NCI-H2029 treated with DMSO at 0.1 percent for 48 hours (cell line): ENCODE measurements at places on chromosomes 6 and 20.

GRCh38 chr6:126540161-126540560 lies 200.2 kb downstream of the CENPW start:
- DNase-seq, result no peak

GRCh38 chr6:79466207-79466834 lies 70.9 kb downstream of the LCA5 start:
- DNase-seq, result peak; percentile 35

DNA sequence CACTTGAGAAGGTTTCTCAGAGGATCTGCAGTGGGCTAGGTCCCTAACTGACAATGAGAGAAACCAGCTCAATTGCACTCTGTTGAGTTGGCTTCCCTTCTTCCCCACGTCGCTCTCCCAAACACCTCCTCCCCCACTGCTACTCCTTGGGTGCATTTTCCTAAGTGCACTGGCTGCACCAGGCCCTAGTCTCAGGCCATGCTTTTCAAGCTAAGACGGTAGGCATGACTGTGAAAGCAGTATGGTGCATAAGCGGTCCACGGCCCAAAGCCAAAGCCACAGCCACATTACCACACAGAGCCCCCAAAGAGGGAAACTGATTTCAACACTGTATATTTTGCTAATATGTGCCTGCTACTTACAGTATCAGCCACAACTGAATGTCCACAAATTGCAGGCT lies 62.1 kb upstream of the RBM24 start:
- DNase-seq, result no peak

DNA sequence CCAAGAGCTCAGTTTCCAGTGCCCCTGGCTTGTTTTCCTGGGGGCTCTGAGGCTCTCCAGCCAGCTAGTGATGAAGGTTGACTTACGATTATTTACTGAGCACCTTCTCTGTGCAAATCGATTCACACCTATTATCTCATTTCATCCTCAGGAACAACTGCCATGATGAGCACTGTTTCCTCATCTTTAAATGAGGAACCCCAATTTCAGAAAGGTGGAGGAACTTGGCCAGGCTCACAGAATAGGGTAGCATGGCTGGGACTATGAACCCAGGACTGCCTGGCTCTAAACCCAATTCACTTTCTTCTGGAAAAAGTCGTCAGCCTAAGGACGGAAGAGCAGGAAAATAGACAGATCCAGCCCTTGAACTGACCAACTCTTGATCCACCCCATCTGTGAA lies 3.5 kb upstream of the BPI start:
- DNase-seq, result no peak

GRCh38 chr20:20363799-20364592 lies 3.9 kb upstream of the INSM1 start:
- DNase-seq, result peak; percentile 91

GRCh38 chr6:10415617-10416480 lies 975 bp upstream of the TFAP2A start:
- DNase-seq, result no peak

GRCh38 chr6:71083308-71083820 lies 126.5 kb upstream of the B3GAT2 start:
- DNase-seq, result no peak

DNA sequence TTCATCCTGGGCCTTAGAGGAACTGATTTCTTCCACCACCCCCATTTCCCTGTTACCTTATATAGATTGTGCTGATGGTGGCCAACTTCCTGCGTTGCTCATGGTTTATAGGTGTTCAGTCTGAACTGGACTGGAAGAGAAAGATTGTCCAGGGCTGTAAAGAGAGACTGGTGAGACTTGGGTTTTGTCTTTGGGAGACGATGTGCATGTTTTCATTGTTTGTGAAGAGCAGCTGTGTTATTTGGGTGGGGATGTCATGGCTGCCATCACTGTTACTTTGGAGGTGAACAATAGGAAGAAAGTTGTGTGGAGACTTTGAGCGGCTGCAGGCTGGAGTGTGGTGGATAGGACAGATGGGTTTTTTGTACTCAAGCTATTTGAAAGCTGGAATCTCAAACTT lies 15.6 kb upstream of the MPC1 start:
- no peak for DNase-seq

- no peak for DNase-seq
These were observed 324.3 kb downstream of the QKI start for GRCh38 chr6:163738725-163739407.

DNA sequence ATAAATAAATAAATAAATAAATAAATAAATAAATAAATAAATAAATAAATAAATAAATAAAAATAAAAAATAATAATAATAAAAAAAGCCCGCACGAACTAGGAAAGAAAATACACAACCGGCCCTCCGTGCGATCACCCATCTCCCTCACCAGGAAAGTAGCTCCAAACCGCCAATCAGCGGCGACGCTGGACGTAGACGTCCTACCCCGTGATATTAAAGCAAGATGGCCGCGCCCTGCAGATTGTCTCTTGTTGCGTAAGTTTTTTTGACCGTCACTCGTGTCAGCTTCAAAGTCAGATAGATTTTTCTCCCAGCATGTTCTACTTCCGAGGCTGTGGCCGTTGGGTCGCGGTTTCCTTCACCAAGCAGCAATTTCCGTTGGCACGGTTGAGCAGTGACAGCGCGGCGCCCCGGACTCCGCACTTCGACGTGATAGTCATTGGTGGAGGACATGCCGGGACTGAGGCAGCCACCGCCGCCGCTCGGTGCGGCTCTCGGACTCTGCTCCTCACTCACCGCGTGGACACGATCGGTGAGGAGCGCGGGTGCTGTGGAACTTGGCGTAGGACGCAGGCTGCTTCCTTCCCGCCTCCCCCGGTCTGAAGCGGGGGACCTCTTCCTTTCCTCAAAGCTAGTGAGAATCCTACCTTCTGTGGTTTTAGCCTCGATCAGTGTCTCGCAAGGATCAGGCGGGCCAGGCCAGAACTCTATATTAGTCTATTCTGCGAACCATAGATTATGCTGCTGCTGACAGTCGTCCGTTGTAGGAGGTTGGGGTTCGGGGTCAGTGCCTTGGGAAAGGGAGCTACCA lies at the start of gene MTO1:
Gene MTO1 (plus strand): TSS at position 201 of the 814 bp plus-strand sequence. CDS start 118 bp downstream, at position 319.
- DNase-seq, result peak; percentile 74

DNA sequence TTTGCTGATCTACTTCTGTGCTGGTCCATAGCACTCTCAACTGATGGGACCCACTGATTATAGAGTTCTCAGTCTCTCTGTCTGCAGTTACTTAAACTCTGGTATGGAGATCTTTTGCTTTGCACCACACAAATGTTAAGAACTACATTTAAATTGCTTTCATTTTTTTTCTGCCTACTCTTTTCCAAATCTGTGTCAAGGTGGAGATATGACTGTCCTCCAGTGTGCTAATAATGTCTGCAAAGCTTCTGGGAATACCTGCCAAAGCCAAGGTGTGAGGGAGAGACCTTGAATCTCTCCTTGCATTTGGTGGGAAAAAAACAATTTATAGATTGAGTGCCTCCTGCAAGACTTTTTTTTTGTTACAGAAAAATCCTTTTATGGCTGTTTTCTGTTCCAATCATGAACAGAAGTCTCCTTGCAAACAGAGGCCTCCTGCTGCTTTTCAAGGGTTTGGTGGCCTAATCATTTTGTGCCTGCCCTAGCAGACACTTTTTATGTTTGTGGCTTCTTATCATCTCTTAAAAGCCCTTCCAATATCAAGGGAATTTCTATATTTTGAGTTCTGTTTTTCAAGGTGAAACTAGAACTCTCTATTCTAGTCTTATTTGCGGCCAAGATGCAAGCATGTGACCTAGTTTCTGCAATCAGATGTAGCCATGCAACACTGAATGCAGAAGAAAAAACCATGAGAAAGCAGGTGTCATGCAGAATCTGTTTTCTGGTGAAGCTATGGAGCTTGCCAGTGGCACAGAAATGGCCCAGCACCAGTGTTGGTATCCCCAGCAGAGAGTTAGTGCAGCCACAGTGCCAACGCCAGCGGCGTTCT lies 23.2 kb upstream of the AKIRIN2 start:
- no peak for DNase-seq

- peak; percentile 29 for DNase-seq
These were observed 317.8 kb downstream of the CENPW start for GRCh38 chr6:126657561-126658175.

DNA sequence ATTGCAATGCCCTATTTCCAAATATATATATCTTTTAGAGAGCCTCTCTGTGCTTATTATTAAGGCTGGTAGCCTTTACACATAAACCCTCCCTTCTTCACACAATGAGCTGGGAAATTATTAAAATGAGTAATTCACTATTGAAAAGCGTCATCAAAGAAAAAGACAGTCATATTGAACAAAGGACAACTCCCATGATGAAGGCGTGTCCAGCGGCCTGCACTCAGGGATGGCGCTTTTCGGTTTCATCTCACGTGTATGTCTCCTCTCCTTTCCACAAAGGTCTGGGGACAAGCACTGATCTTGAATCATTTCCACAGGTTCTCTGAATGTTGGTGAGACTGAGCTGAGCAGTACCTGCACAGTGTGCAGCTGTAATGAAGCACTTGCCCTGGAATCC lies 3.5 kb downstream of the SERPINB9 start:
- no peak for DNase-seq

DNA sequence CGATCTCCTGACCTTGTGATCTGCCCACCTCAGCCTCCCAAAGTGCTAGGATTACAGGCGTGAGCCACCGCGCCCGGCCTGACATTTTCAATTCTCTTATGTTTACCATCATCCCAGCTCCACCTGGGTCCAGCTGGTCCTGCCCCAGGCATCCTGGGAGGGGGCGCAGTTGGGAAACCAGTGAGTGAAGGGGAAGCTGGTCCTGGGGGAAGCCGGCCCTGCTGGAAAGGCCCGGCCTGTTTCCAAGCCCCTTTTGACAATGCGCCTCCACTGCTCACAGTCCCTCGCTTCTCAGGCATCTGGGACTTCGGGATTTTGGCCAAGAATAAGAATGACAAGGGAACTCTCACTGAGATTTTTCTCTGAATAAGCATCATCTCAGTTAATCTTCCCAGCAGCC lies 14.2 kb downstream of the SLC13A3 start:
- no peak for DNase-seq

DNA sequence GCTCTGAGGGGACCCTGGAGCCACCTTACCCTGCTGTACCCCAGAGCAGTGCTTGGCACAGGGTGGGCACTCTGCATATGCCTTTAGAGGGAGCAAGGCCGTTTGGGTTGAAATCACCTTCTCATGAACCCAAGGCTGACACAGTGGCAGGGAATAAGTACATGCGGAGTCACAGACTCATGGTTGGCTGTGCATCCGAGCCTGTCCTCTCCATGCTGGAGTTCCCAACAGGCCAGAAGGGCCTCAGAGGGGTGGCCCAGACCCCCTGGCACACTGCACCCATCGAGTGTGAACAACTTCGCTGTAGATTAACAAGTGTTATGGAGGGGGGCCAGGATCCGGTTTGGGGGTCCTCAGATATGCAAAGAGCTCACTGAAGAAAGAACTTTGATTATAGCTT lies 21.0 kb upstream of the IRF4 start:
- no peak for DNase-seq

- no peak for DNase-seq
These were observed 508.4 kb downstream of the PKHD1 start for GRCh38 chr6:51578994-51579393.

GRCh38 chr6:1868561-1869261 lies 259.0 kb downstream of the FOXC1 start:
- no peak for DNase-seq

DNA sequence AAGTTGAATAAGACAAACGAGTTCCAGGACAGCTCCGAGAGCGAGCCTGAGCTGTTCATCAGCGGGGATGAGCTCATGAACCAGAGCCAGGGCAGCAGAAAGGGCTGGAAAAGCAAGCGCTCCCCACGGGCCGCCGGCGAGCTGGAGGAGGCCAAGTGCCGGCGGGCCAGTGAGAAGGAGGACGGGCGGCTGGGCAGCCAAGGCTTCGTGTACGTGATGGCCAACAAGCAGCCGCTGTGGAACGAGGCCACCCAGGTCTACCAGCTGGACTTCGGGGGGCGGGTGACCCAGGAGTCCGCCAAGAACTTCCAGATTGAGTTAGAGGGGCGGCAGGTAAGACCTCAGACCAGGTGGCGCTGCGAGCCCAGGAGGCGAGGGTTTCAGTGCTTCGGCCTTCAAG lies 56.0 kb upstream of the TMEM181 start:
- DNase-seq, result no peak

- peak; percentile 98 for DNase-seq
These were observed 765 bp upstream of the GMDS start for GRCh38 chr6:2245877-2246863.

DNA sequence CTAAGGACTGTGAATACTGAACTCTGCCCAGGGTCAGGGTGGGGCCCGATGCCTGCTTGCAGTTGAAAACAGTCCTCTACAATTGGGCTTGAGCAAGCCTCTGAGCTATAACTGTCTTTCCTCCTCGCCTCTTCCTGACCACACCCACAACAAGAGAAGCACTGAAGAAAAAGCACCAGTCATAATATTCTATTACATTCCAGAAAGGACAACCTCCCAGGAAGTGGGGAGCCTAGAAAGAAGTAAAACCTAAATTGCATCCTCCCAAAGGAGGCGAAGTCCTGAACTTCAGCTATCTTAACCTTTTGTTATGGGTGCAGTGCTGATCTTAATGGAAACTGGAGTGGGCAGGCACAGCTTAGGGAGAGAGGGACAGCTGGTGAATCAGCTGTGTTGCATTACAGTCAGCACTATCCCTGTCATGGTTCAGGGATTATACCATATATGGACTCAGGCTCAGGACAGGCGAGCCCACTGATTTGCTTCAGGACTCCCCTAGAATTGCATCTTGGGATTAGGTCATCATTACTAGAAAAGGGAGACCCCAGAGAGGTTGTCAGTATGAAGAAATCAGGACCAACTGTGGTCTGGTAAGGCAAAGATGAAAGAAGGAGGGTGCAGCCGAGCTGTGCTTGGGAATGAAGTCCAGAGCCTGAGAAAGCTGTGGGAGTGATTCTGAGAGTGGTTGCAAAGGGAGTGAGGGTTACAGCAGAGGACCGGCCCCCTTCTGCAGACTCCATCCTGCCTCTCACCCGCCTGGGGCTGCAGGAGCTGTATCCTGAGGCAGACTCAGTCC lies 18.3 kb upstream of the TRAM2 start:
- DNase-seq, result no peak
